ENCODE measurements at places on chromosomes 3 and 15. TPM values are rescaled to one million over a fixed set of nuclear protein-coding genes. Genes with fewer than 3 reads are reported as not detected.

OCA2 gene
- not detected for total RNA-seq

ECE2 gene
- not detected for total RNA-seq

GTF2A2 gene
- 167 TPM for total RNA-seq

ADGRG7 gene
- total RNA-seq: not detected

IL5RA gene
- total RNA-seq: 0.74 TPM

DNA sequence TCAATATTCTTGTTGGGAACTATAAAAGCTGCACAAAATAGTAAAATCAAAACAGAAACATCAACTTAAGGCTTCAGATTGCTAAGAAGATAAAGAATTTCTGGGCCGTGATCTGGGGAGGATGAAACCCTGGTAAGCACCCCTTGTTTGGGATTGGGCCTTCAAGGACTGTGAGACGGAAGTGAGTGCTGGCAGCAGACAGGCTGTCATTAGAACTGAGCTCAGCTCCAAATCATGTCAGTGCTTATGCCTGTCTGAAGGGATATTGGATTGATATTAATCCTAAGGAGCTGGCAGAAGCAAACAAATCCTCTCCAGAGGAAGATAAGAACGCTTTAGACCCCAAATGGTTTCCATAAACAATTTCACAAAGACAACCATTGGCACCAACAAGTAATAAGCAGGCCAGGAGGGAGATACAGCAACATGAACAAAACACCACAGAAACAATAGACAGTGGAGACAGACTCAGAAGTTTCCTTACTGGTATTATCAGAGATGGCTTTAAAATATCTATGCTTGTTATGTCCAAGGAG, 72.6 kb upstream of the CTXND1 start:
- H3K4me3 ChIP-seq: no peak overlapping the region
- H3K27me3 ChIP-seq: peaks cover 13% of the 10 kb centered on the region
- no peak for DNase-seq
- no peaks in the 10 kb centered on the region for H3K4me1 ChIP-seq
- H3K36me3 ChIP-seq: no peaks in the 10 kb centered on the region

DNA sequence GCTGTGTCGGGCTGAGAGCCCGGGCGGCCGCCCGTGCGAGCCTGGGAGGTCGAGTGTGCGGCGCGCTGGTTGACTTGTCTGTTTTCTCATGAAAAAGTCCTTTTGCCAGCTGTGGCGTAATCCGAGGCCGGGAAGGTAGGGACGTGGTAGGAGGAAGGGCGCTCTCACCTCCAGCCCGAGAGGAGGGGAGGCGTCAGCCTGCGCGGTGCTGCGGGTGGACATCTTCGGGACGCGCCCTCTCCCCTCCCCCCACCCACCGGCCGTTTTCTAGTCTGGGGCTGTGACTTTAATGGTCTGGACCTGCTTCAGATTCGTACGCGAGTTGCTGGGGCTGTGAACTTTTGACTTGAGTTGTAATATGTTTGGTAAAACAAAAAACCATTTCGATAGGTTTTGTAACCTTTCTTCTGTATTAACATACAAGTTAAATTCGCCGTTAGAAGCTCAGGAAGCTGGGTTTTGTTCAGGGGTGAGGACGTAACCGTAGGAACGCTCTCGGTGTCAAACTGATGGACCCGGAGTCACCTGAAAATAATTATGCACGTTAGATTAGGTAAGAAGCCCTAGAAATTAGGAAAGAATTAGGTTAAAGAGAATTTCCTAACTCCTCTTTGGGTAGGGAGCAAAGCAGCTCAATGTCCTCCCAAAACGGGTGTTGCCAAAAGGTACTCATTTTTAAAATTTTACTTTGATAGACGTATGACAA, 762 bp downstream of the NCK1 start:
- peak overlapping the region; percentile 94 for H3K4me3 ChIP-seq
- no peaks in the 10 kb centered on the region for H3K27me3 ChIP-seq
- H3K36me3 ChIP-seq: peaks cover 17% of the 10 kb centered on the region

DNA sequence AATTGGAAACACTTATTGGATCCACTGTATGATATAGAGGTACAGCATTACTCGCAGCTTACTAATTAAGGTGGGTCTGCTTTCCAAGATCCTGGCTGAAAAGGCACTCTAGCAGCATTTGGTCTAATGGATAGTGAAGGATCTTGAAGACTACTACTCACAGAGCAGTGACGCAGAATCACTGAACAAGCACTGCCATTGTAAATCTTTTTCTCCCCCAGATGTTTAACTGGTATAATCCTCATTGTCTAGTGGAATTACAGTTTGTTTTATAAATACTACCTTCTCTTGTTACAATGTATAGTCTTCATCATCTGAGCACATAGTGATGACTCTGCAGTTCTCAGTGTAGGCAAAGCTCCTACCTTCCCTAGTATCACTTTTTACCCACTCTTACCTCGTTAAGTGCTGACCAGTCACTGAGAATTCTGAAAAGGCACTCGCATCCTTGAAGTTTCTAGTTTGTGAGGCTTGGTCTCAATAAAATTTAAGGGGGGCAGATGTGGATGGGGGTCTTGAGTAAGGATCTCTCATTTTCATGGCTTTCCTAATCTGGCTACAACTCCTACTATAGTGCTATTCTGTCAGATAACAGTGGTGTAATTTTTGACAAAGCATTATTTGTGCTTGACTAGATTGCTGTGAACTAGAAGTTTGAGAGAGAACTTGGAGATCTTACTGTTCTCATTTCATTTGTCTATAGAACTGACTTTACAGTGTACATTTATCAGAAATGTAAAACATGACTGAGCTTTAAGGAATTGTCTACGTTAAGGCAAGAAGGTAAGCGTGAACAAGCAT, 23.2 kb downstream of the MAPK6 start:
- no peak overlapping the region for H3K4me3 ChIP-seq
- H3K27ac ChIP-seq: no peak overlapping the region
- peaks cover 71% of the 10 kb centered on the region for H3K4me1 ChIP-seq
- no peaks in the 10 kb centered on the region for H3K27me3 ChIP-seq
- H3K36me3 ChIP-seq: peaks cover 11% of the 10 kb centered on the region
- no peak for DNase-seq

GRCh38 chr3:58025837-58026569, 17.8 kb downstream of the FLNB start:
- H3K4me1 ChIP-seq: peaks cover 47% of the 10 kb centered on the region
- no peaks in the 10 kb centered on the region for H3K27me3 ChIP-seq
- H3K36me3 ChIP-seq: no peaks in the 10 kb centered on the region
- DNase-seq: no peak
- H3K27ac ChIP-seq: no peak overlapping the region
- H3K4me3 ChIP-seq: no peak overlapping the region

- no peak overlapping the region for H3K4me3 ChIP-seq
- no peak overlapping the region for H3K27ac ChIP-seq
- no peaks in the 10 kb centered on the region for H3K36me3 ChIP-seq
- peaks cover 15% of the 10 kb centered on the region for H3K27me3 ChIP-seq
- no peaks in the 10 kb centered on the region for H3K4me1 ChIP-seq
Measured at GRCh38 chr15:62591842-62592838, 427.1 kb upstream of the C2CD4B start.

DNA sequence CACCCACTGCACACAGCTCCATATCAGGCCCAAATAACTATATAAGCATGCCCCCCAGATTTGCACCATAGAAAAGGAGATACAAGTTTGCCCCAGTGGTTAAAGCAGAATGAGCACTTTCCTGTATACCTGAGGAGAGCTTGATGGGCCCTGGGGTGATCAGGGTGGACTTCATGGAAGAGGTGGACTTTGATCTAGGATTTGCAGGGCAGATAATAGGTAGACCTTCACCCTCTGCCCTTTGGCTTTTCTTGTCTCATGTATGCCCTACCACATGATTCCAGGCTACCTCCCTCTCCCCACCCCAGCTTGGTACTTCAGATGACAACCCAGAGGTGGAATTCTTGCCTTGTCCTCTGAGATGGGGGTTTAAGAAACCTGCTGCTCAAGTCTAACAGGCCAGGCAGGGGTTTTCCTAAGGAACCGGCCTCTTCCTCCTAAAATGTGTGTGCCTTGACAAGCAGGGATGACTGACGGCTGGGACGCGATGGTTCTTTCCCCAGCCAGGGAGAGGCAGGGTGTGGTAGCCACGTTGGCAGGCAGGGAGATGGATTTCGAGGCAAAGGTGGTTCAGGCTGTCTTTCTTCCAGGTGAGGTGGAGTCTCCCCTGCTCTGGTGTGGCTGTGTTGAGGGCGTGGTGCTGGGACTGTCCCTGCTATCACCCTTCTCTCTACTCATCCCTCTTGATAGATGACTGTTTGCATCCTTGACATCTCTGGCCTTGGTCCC, 6.6 kb upstream of the RHCG start:
- no peaks in the 10 kb centered on the region for H3K36me3 ChIP-seq
- no peaks in the 10 kb centered on the region for H3K4me1 ChIP-seq
- no peak overlapping the region for H3K27ac ChIP-seq

- no peaks in the 10 kb centered on the region for H3K27me3 ChIP-seq
- H3K27ac ChIP-seq: no peak overlapping the region
- no peak overlapping the region for H3K4me3 ChIP-seq
- no peaks in the 10 kb centered on the region for H3K36me3 ChIP-seq
- no peak for DNase-seq
Measured at GRCh38 chr15:77575203-77575934, 57.3 kb downstream of the LINGO1 start.

DNA sequence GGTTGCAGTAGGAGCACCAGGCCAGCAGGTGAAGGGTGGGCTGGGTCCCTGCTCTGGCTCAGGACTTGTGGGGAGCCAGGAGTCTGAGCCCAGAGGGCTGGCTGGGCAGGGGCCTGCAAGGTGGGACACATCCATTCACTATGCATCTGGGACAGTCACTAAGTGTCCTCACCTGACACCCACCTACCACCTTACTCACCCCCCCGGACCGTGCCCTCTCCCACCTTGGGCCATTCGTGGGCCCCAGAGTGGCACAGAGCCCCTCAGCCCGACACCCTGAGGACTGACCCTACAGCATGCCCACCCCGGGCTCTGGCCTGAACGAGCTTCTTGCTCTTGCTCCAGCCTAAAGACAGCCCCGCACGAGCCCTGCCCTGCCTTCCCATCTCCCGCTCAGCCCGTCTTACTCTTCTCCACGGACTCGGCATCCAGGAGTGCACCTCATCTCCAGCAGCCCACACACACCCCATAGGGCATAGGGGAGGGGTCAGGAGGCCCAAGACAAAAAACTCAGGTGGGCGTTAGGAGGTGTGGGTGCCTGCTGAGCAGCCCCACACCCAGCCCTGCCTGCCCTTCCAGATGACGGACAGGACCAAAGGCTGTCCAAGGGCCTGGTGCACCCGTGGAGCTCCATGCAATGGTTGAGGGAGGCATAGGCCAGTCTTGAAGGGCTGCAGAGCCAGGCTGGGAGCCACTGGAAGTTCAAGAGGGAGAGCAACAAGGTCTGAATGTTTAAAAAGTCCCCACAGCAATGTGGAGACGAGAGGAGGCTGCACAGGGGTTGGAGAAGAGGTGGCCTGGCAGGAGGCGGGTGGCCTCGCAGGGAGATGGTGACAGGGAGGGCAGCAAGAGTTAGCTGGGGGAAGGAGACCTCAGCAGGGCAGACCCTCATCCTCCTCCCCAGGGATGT, 27.0 kb downstream of the PTH1R start:
- peaks cover 5% of the 10 kb centered on the region for H3K4me1 ChIP-seq
- H3K27ac ChIP-seq: no peak overlapping the region
- no peak overlapping the region for H3K4me3 ChIP-seq

DNA sequence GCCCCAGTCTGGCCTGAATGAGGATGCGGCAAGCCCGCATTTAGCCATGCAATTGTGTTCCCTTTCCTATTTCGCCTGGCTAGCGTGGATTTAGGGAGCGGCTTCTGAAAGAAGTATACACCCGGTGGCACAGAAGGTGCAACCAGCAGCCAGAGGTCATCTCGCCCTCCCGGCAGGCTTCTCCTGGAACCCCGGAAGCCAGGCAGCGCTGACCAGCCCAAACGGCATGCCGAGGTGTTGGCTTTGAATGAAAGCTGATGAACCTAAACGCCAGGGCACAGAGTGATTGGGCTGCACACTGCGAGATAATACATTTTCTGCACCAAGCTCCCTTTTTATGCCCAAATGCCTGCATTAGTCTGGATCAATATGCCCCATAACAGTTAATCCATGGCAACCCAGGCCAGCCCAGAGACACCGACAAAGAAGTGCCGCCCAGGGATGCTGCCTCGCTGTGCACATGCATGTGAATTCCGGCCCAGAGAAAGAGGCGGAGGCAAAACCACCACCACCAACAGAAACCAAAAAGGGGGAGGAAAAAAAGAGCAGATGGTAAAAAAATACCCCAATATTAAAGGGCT, 1.4 kb downstream of the SRGAP3 start:
- no peak for DNase-seq
- H3K4me3 ChIP-seq: peak overlapping the region; percentile 70
- H3K27me3 ChIP-seq: no peaks in the 10 kb centered on the region
- H3K27ac ChIP-seq: no peak overlapping the region
- H3K36me3 ChIP-seq: no peaks in the 10 kb centered on the region
- H3K4me1 ChIP-seq: peaks cover 19% of the 10 kb centered on the region

- no peaks in the 10 kb centered on the region for H3K36me3 ChIP-seq
- no peak overlapping the region for H3K27ac ChIP-seq
- DNase-seq: no peak
- no peaks in the 10 kb centered on the region for H3K27me3 ChIP-seq
- H3K4me1 ChIP-seq: no peaks in the 10 kb centered on the region
Measured at GRCh38 chr15:59380902-59381610, 8.4 kb upstream of the MYO1E start.

GRCh38 chr15:31304751-31305365, 21.8 kb upstream of the KLF13 start:
- H3K36me3 ChIP-seq: no peaks in the 10 kb centered on the region
- no peak overlapping the region for H3K27ac ChIP-seq
- no peak for DNase-seq
- no peak overlapping the region for H3K4me3 ChIP-seq
- peaks cover 13% of the 10 kb centered on the region for H3K4me1 ChIP-seq
- no peaks in the 10 kb centered on the region for H3K27me3 ChIP-seq

- H3K4me1 ChIP-seq: no peaks in the 10 kb centered on the region
- H3K4me3 ChIP-seq: no peak overlapping the region
- no peaks in the 10 kb centered on the region for H3K36me3 ChIP-seq
- H3K27me3 ChIP-seq: no peaks in the 10 kb centered on the region
Measured at GRCh38 chr3:194040516-194041273, 95.3 kb upstream of the HES1 start.

DNA sequence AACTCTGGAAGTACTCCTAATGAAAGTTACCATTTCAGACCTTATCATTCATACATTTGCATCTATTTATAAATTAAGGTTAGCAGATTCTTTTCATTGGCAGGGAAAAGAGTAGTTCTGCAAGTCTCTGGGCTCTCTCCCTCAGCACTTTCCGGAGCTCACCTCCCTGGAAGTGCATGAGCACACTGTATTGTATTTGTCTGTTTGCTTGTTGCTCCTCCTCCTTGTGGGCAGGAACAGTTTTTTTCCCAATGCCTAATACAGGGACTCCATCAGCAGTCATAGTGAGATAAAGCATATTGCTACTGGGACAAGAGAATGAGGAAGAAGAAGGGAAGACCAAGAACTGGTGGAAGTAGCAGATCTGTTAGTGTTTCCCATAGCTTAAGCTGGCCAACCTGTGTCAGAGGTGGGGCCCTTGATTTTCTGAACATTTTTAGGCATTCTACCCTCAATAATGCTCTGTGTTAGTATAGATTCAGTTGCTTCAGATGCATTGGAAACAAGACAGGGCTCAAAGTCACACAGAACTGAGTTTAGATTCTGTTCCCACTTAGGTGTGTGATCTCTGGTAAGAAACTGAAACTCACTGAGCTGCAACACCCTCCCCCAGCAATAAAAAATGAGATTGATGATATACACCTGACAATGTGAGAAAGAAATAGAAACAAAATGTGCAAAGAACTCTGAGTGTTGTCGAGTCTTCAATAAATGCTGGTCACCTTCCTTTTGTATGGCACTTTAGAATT, 407.8 kb downstream of the TUSC7 start:
- H3K4me1 ChIP-seq: no peaks in the 10 kb centered on the region
- H3K27ac ChIP-seq: no peak overlapping the region
- no peaks in the 10 kb centered on the region for H3K36me3 ChIP-seq
- H3K27me3 ChIP-seq: no peaks in the 10 kb centered on the region
